ENCODE measurements at places on chromosomes 12 and 14.

DNA sequence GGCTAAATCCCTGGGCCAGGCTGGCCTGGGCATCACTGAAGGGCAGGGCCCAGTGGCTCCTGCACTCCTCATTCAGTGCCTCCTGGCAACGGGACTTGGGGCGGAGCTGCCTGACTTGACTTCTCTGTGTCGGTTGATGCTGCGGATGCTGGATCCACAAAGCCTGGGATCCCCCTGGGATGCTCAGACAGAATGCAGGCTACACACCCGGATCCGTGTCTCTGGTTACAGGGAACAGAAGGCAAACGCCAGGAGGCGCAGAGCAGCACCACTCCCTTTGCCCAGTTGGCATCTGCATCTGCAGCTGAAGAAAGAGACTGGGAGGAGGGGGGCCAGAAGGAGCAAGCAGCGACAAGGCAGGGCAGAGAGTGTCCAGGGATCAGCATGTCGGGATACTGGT, 154.5 kb upstream of the FKBP4 start:
- DNase-seq: no peak

DNA sequence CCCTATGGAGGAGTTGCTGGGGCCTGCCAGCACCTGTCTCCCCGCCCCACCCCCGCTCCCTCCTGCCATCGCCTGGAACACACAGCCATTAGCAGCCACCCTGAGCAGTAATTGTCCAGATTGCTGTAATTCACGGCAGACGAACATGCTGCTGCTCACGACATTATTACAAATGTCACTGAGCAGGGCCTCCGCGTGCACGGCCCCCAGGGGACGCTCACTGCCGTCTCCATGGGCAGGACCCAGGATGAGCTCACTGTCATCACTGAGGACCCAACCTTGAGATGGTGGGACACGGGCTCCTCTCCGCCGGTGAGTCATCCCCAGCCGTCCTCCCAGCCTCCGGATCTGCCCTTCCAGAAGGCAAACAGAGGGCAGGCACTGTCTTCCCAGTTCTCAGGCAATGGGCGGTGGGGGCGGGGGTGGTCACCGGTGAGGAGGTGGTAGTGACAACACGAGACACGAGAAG, 100.4 kb downstream of the RFLNA start:
- no peak for DNase-seq

GRCh38 chr12:24055747-24056146, 106.3 kb upstream of the SOX5 start:
- no peak for DNase-seq

DNA sequence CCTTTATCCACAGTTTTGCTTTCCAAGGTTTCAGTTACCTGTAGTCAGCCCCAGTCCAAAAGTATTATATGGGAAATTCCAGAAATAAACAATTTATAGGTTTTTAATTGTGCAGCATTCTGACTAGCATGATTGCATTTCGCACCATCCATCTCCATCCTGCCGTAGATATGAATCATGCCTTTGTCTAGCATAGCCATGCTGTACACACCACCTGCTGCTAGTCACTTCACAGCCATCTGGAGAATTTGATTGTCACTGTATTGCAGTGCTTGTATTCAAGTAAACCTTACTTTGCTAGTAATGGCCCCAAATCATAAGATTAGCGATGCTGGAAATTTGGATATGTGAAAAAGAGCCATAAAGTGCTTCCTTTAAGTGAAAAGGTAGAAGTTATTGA, 36.0 kb downstream of the MUCL1 start:
- no peak for DNase-seq

- no peak for DNase-seq
These were observed 76.7 kb downstream of the ANO4 start for GRCh38 chr12:100871195-100871734.

Data from esophagus squamous epithelium (tissue), 5 donors.